Activated T-helper 17 cell treated with anti-CD3 and anti-CD28 coated beads, Interleukin-2, amount 50 U/mL, for 72 hours (primary cell): ENCODE measurements at places on chromosomes 1 and 21.

- ATAC-seq: no peak
These were observed 389.5 kb downstream of the RYR2 start for GRCh38 chr1:237431448-237431847.

DNA sequence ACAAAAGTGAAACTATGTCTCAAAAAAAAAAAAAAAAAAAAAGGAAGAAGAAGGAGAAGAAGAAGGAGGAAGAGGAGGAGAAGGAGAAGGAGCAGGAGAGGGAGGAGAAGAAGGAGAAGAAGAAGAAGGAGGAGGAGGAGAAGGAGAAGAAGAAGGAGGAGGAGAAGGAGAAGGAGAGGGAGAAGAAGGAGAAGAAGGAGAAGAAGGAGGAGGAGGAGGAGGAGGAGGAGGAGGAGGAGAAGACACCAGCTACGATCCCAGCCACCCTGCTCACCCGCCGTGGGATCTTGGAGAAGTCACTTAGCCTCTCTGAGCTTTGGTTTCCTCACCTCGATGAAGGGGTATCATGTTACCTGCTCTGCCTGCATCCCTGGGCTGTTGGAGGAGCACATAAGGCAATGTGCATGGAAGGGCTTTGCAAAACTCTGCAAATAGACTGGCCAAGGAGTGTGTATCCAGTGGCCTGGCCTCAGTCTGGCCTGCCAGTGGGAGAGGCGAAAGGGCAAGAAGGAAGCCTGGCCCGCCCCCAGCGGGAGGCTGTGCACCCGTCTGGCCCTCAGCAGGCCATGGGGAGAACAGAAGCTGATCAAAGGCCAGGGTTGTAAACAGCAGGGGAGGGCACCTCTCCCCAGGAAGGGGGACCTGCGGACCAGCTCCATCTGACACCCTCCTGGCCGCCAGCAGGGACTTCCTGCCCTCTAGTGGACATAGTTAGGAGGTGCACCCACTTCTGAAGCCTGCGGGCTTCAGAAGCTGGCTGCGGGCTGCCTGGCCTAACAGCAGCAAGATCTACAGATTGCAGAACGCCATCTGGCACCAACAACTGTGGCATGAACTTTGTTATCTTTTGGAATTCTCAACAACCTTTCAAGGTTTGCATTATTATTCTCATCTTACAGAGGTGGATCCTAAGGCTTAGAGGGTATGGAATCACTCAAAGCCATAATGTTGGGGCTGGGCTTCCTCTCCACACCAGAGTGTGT lies 19.2 kb upstream of the CDK18 start:
- ATAC-seq: peak; percentile 71

DNA sequence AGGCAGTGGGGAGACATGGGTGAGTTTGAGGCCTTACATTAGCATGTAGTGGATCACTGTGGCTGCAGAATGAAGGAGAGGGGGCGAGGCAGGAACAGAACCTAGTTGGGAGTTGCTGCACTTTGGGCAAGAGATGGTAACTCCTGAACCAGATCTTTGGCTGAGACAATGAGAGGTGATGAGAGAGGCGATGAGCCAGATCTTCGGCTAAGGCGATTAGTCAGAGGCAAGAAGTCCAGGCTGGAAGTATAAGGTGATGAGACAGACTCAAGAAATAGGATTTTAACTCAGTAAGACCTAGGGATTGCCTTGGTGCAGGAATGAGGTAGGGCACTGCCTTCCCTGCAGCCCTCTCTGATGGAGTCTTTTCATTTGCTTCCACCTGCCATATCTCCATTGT lies 9.1 kb upstream of the ARTN start:
- ATAC-seq: no peak

DNA sequence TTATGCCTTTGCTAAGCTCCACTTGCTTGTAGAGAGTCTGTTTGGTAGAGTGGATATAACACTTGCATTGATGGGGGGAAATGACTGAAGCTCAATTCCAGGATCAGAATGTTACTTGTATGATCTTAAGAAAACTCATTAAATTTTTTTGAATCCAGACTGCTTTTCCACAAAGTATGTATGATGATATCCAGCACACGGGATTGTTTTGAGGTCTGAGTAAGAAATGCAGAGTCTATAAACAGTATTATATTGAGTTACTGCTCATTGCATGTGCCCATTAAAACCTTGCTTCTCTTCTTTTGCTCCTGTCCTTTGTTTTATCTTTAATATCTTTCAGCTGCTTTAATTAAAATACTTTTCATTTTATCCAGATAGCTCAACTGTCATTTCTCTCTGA lies 570.4 kb upstream of the ZRANB2 start:
- ATAC-seq: no peak

DNA sequence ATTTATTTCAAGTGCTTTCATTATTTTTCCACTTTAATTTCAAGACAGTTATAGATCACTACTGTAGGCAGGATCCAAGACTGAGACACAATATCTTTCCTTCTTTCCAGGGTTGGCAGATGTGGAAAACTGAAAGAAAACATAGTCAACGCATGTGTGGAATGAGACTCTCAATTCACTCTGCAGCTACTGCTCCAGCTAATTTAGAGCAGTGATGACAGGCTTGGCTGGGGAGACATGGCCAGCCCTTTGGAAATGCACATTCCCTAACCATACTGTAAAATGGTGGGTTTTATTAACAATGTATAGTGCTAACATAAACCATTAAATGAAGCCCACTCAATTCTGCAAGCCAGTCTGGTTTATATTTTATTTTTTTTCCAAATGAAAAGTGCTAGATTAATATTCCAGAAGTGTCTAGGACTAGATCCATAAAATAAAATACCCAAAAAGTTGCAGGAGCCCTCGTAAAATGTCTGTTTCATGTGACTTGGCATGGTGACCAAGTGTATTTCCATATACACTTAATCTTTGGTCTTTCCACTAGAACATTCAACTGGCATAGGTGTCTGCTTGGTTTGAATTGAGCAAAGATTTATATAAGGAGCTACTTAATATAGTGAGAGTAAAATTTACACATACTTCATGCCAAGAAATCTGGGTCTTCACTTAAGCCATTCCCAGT lies 32.9 kb downstream of the COL11A1 start:
- ATAC-seq: no peak

DNA sequence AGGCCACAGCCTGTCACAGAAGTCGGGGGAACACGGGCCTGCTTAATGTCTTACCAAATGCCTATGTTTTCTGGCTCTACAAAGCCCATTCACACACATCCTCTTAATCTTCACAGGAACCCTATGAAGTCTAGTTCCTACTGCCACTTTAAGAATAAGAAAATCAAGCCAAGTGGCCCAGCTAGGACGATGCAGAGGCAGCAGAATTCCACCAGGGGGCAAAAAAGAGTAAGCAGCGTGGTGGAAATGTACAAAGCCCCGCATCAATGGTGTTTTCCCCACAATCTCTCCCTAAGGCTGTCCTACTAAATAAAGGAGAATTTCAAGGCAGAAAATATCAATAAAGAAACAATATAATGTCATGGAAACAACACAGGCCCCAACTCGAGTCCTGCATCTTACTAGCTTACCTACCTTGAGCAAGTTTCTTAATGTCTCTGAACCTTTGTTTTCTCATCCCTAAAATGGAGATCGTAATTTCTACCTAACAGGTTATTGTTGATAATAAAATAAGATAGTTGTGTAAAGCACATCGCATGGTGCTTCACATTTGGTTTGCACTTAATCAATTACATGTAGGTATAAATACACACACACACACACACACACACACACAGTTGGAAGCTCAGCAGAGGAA lies 21.4 kb downstream of the SEC16B start:
- ATAC-seq: no peak
